ENCODE measurements at places on chromosomes 3 and 15.

DNA sequence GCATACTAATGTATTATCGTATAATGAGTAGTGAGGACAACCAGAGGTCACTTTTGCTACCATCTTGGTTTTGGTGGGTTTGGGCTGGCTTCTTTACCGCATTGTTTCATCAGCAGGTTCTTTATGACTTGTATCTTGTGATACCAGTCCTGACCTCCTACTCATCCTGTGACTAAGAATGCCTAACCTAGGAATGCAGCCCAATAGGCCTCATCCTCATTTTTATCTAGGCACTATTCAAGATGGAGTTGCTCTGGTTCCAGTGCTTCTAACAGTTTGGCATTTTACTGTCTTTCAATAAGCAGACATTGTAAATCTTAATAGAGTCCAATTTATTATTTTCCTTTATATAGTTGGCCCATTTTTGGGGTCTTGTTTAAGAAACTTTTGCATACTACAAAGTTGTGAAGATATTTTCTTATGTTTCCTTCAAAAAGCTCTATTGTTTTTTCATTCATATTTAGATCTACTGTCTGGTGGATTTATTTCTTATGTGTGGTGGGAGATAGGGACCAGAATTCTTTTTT lies 60.8 kb upstream of the RNU6-1 start:
- no peak for DNase-seq

GRCh38 chr15:56342653-56343052 lies 22.6 kb upstream of the TEX9 start:
- DNase-seq, result no peak

- DNase-seq, result no peak
Measured at GRCh38 chr3:172157564-172158258, 118.3 kb downstream of the FNDC3B start.

DNA sequence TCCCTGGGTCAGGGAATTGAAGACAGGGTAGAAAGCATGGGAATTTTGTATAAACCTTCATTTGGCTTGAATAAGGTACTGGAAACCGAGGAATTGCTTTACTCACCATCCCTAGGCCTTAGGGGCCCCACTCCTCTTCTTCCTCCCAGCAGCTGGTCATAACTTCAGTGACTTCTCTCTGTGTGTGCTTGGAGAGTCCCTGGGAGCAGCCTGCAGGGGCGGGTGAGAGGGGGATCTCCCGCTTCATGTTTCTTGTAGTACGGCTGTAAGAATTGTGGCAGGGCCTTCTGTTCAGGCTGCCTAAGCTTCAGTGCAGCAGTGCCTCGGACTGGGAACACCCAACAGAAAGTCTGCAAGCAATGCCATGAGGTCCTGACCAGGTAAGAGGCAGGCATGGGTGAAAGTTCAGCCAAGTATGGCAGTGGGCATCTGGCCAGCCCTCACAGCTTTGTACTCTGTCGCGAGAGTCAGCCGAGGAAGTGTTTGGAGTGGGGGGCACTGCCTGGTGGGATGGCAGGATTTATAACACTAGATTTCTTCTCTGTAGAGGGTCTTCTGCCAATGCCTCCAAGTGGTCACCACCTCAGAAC lies 1.7 kb upstream of the DNAJC17 start:
- no peak for DNase-seq

GRCh38 chr3:118966700-118967099 lies 67.9 kb downstream of the IGSF11 start:
- DNase-seq, result no peak

DNA sequence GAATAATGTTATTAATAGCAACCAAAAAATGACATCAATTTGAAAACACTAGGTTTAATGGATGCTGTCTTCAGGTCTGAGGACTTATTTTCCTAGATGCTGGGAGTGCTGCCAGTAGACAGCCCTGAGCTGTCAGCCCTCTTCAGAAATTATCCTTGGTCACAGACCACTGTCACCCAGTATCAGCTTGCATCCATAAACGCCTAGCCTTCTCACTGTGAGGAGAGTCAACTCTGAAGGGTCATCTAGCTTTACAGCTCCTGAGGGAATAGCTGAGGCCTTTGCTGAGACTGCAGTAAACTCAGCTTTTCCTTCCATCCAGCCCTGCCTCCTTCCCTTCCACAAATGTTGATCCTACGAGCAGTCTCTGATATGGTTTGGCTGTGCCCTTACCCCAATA lies 19.4 kb upstream of the MNS1 start:
- no peak for DNase-seq

DNA sequence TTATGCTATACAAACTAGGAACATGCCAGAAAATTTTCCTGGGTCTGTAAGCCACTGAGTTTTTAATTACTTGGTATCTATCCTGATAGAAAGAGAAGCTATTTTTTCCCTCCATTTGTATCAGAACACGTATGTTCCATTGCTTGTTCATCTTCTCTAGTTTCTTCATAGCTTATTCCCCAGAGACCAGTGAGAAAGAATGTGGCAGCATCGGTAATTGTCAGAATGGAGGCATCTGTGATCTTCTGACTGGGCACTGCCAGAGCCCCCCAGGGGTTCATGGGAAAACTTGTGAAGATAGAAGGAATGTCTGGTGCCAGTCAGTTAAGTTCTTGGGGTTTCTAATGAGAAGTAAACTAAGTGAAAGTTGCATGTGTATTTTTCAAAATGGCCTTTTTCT lies 720.2 kb upstream of the GOLIM4 start:
- DNase-seq, result no peak

Measured in WERI-Rb-1 (cell line).